EH (cell line): ENCODE measurements at places on chromosomes 4 and X.

DNA sequence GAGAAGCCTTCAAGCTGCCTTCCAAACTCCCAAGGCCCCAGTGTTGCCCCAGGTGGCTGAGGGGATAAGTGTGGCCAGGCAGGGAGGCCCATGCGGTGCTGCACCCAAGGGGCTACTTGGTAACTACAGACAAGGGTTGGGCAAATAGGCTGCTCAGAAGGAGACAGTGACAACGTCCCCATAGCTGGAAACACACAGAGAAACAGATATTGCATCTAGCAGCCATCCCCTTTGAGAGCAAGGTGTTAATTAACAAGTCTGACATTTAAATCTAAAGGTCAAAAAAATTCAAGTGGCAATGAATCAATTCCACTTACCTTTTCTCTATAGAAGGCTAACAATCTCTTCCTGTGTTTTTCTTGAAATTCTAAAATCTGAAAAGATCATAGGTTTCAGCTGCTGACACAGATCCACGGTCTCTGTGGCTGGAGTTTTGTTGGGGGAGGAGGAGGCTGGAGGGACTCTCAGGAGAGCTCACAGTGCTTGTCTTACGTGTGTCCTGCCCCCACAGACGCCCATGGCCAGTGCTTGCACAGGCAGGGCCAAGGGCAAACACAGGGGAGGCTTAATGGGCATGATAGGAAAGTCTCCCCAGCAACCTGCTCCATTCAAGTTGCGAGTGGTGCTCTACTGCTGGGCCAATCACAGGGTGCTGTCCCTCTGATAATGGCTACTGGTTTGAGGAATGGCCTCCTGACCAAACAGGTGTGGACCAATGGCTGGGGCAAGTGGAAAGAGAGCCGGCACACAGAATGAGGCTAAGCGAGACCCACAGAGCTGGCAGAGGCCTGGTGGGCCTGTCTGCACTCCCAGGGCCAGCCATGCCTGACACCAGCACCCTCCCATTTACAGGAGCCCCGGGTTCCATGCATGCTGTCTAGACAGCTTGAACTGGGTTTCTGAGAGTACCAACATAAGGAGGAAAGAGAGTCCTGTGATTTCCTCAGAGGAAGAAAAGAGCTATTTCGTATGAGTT is 22.6 kb downstream of the RNF212 start:
- no peak for DNase-seq

GRCh38 chrX:86964321-86964720 is 553.3 kb upstream of the KLHL4 start:
- no peak for DNase-seq

DNA sequence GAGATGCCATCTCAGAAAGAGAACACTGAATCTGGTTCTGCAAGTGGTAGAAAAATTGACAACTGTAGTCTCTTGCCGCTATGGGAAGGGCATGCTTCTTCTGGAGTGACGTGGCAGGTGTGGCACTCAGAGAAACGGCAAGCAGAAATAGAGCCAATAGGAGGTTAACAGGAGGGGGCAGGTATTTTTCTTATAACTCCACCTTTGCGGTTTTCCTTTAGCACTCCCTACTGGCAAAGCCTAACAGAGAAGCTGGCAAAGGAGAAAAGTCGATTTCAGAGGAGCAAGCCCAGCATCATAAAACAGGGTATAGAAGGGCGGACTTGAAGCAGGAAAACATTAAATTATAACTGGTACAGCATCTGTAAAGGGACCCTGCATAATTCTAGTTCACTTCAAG is 1382.2 kb downstream of the PCDH18 start:
- no peak for DNase-seq

- DNase-seq = no peak
Measured at GRCh38 chr4:108166441-108167315, 2.1 kb downstream of the LEF1 start.

DNA sequence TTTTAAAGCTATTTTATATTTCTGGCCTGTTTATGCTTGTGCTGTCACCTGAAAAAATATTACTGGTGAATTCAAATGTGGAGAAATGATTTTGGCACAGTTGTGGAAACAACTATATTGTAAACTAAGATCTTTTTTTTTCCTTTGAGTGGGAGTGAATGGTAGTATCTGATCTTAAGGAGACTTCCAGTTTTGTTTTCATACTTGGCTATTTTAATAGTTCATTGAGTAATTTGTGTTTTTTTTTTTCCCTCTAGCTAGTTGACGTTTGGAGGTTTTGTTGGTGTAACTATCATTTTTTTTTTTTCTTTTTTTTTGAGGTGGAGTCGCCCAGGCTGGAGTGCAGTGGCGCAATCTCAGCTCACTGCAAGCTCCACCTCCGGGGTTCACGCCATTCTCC is 10.5 kb downstream of the STAG2 start:
- DNase-seq = no peak
